CD8-positive, alpha-beta memory T cell (primary cell): ENCODE measurements at places on chromosomes 5 and 9. TPM values are rescaled to one million over a fixed set of nuclear protein-coding genes. Genes with fewer than 3 reads are reported as not detected.

- H3K27me3 ChIP-seq = no peaks in the 10 kb centered on the region
- no peak for DNase-seq
- no peaks in the 10 kb centered on the region for H3K4me1 ChIP-seq
- no peak overlapping the region for H3K27ac ChIP-seq
- H3K4me3 ChIP-seq = no peak overlapping the region
These were observed 196.4 kb downstream of the TRPM3 start for GRCh38 chr9:70924895-70925547.

DNA sequence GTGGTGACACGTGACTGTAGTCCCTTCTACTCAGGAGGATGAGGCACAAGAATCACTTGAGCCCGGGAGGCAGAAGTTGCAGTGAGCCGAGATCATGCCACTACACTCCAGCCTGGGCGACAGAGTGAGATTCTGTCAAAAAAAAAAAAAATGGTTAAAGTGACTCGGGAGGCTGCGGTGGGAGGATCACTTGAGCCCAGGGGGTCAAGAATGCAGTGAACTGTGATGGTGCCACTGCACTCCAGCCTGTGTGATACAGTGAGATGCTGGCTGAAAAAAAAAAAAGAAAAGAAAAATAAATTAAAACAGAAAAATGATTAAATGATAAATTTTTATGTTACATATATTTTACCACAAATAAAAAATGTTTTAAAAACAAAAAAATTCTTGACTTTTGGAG, 51.9 kb downstream of the KLF4 start:
- no peaks in the 10 kb centered on the region for H3K36me3 ChIP-seq
- H3K4me1 ChIP-seq = no peaks in the 10 kb centered on the region
- DNase-seq = no peak
- H3K4me3 ChIP-seq = no peak overlapping the region
- no peak overlapping the region for H3K27ac ChIP-seq

DNA sequence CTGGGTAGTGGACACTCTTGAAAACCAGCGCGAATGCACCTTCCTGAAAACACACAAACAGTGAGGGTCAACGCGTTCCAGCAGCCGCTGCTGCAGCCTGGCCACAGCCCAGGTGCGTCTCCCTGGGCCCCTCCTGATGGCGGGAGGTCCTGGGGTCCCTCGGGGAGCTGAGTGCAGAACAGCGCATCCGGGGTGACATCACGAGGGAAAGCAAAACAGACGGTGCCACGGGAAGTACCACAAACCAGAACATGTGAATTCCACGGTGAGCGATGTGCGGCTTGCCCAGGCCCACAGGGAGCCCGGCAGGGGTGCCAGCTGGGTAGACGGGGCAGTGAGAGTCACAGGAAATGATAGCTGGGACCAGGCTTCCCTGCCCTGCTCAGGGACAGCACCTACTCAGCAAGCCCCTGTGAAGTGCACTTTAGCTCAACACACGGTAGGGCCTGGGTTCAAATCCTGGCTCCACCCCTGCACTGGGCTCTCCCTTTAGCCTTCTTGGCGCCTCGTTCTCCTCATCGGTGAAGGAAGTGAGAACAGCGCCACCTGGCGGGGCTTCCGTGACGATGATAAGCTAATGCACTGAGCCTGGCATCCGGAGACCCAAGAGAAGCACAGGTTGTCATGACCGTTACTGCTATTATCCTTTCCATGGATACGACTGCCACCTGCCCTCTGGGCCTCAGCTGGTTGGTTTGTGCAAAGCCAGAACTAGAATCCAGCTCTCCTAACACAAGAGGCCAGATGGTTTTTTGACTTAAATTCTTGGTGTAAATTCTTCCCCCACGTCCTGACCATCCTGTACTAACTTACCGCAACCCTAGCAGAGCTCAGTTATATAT, 24.6 kb downstream of the GFPT2 start:
- H3K27ac ChIP-seq = no peak overlapping the region
- no peaks in the 10 kb centered on the region for H3K27me3 ChIP-seq
- DNase-seq = peak; percentile 88
- no peak overlapping the region for H3K4me3 ChIP-seq
- no peaks in the 10 kb centered on the region for H3K36me3 ChIP-seq

- H3K4me1 ChIP-seq = no peaks in the 10 kb centered on the region
- H3K27me3 ChIP-seq = no peaks in the 10 kb centered on the region
- no peaks in the 10 kb centered on the region for H3K36me3 ChIP-seq
- no peak for DNase-seq
- no peak overlapping the region for H3K27ac ChIP-seq
These were observed 31.7 kb downstream of the MRPL22 start for GRCh38 chr5:154972476-154973080.

- no peak overlapping the region for H3K27ac ChIP-seq
- H3K4me1 ChIP-seq = no peaks in the 10 kb centered on the region
These were observed 100.3 kb downstream of the GCNT1 start for GRCh38 chr9:76559286-76559685.

DNA sequence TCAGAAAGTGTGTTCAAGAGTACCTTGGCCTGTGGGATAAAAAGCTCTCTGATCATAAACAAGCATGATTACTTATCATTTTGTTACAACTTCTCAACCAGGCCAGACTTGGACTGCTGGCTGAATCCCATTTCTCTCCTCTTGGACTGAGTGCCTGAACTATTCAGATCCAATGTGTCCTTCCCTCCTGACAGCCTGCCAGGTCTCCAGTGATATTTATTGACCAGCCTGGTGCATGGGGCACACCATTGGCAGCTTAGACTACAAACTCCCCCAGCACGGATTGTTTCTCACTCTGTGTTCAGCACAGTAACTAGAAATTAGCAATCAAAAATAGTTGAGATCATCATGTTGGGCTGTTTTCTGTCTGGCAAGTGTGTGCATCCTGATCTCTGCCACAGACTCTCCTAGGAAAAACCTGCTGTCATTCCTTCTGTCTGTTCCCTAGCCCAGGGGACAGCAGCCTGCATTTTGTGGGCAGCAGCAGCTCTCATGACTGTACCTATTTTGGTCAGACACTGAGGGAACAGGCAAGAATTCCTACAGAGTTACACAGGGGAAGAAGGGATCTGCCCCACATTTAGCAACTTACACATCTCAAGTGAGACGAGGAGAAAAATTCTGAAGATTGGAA, 348.1 kb downstream of the ADAMTS6 start:
- no peaks in the 10 kb centered on the region for H3K36me3 ChIP-seq
- DNase-seq = no peak
- no peak overlapping the region for H3K27ac ChIP-seq
- H3K27me3 ChIP-seq = no peaks in the 10 kb centered on the region
- H3K4me3 ChIP-seq = no peak overlapping the region

GRCh38 chr5:128641861-128642260, 103.8 kb upstream of the FBN2 start:
- no peaks in the 10 kb centered on the region for H3K27me3 ChIP-seq
- no peak overlapping the region for H3K4me3 ChIP-seq
- no peak for DNase-seq
- no peaks in the 10 kb centered on the region for H3K4me1 ChIP-seq
- no peak overlapping the region for H3K27ac ChIP-seq
- H3K36me3 ChIP-seq = no peaks in the 10 kb centered on the region

GRCh38 chr5:135478938-135479337, 26.8 kb upstream of the TIFAB start:
- no peak overlapping the region for H3K4me3 ChIP-seq
- no peaks in the 10 kb centered on the region for H3K27me3 ChIP-seq
- no peak overlapping the region for H3K27ac ChIP-seq
- H3K36me3 ChIP-seq = no peaks in the 10 kb centered on the region
- DNase-seq = no peak

DNA sequence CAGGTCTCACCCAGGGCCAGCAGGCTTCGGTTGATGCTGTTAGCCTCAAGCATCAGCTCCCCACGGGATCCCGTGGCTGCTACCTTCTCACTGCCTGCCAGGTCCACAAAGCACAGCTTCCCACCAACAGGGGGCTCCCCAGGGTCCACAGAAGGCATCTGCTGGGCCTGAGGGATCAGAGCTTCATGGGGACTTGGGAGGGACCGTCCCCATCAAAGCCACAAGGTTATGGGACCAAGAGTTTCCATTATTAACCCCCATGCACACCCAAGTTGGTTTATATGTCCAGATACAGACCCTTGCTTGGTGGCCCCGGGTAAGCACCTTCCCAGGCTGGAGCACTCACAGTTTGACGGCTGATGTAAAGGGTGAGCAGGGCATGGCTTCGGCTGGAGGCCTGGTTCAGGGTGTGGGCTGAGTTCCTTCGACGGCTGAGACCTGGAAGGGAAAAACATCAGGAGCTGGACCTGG, 3.0 kb downstream of the KIF12 start:
- H3K27ac ChIP-seq = no peak overlapping the region
- H3K27me3 ChIP-seq = peaks cover 13% of the 10 kb centered on the region
- DNase-seq = no peak
- no peak overlapping the region for H3K4me3 ChIP-seq
- H3K36me3 ChIP-seq = no peaks in the 10 kb centered on the region

DNA sequence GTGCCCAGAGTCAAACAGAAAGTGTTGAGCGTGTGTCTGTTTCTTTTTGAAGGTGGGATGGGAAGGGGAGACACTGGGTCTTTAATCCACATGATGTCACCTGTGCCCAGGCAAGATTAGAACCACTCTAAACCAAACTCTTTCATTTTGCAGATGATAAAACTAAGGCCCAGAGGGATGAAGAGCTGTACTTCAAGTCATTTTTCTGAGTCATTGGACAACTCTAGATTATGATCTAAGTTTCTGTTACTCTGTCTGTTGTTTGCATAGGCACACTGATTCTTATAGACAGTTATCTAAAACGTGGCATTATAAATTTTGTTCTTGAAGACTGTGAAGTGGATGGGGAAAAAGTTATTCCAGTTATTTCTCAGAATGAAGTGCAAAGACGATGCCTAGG, 48.8 kb downstream of the MAST4 start:
- no peaks in the 10 kb centered on the region for H3K4me1 ChIP-seq
- no peak for DNase-seq
- H3K27ac ChIP-seq = no peak overlapping the region
- H3K4me3 ChIP-seq = no peak overlapping the region
- no peaks in the 10 kb centered on the region for H3K36me3 ChIP-seq

GRCh38 chr9:37952731-37953130, 48.8 kb upstream of the SLC25A51 start:
- DNase-seq = no peak
- H3K27me3 ChIP-seq = no peaks in the 10 kb centered on the region
- no peak overlapping the region for H3K4me3 ChIP-seq
- no peaks in the 10 kb centered on the region for H3K36me3 ChIP-seq

DNA sequence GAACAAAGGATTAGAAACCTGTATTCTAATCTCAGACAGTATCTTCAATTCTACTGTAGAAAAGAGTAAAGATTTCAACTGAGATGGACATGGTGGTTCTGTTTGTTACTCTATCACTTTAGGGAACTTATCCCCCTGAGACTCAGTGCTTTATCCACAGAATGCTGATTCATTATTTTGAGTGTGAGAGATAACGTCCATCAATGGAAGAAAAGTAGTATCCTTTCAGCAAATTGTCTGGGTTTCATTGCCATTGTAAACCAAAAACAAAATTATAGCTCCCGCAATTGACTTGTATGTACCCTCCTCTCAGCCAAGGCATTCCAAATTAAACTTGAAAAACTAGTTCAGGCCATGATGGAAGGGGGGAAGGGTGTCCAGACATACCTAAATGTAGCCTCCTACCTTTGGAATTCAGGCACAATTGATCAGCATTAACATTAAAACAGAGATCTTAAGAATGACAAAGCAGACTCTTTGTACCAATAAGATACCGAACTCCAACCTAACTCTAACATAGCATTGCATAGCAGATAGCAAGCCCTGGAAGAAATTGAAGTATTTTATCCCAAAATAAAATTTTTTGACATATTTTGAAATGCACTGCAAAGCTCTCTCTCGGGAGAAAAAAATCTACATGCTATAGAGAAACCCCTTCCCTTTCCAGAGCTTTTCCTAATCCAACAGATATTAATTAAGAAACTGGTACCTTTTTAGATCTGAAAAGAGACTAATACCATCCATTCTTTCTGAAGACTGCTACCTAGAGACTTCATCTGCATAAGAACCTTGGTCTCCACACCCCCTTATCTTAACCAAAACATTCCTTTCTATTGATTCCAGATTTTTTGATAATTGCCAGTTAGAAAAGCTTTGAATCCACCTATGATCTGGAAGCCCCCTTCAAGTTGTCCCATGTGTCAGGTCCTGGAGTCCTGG, 1055.7 kb downstream of the PTPRD start:
- no peaks in the 10 kb centered on the region for H3K27me3 ChIP-seq
- no peaks in the 10 kb centered on the region for H3K4me1 ChIP-seq

DNA sequence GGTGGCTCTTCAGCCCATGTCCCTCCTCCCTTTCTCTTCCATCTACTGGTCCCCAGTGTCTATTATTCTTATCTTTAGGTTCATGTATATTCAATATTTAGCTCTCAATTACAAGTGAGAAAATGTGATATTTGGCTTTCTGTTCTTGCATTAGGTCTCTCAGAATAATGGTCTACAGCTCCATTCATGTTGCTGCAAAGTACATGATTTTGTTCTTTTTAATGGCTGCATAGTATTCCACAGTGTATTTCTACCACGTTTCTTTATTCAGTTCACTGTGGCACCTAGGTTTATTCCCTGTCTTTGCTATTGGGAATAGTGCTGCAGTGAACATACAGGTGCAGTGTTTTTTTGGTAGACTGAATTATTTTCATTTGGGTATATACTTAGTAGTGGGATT, 1308.8 kb downstream of the EFNA5 start:
- no peaks in the 10 kb centered on the region for H3K36me3 ChIP-seq
- H3K27ac ChIP-seq = no peak overlapping the region
- no peaks in the 10 kb centered on the region for H3K4me1 ChIP-seq
- H3K27me3 ChIP-seq = no peaks in the 10 kb centered on the region
- no peak overlapping the region for H3K4me3 ChIP-seq

DNA sequence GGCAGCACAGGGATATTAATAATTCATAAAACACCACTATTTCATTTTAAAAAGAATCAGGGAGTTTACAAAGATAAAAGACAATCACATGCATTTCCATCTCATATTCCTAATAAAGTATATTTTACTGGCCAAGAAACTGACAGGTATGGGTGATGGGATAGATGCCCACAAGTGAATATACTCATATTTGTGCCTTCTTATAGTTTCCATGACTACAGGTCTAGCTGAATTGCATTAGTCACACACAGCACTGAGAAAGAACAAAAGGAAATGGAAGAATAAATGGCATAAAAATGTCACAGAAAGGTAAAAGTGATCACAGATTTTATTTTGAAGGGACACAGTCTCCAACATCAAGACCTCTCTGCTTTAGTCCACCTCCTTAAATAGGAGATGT, 193.5 kb downstream of the PLK2 start:
- no peaks in the 10 kb centered on the region for H3K36me3 ChIP-seq
- no peaks in the 10 kb centered on the region for H3K27me3 ChIP-seq
- H3K4me1 ChIP-seq = no peaks in the 10 kb centered on the region
- DNase-seq = no peak
- H3K27ac ChIP-seq = no peak overlapping the region
- no peak overlapping the region for H3K4me3 ChIP-seq

The ADAMTS16 gene
- not detected for total RNA-seq

The ZBED3 gene
- 1.5 TPM for total RNA-seq

The LRRTM2 gene
- total RNA-seq = not detected

The SMIM33 gene
- total RNA-seq = 0.11 TPM

The PRSS3 gene
- 0.84 TPM for total RNA-seq

The ASPN gene
- total RNA-seq = not detected

The RNF183 gene
- total RNA-seq = not detected
